ENCODE measurements at places on chromosomes 6 and 20. TPM values are rescaled to one million over a fixed set of nuclear protein-coding genes. Genes with fewer than 3 reads are reported as not detected.

DNA sequence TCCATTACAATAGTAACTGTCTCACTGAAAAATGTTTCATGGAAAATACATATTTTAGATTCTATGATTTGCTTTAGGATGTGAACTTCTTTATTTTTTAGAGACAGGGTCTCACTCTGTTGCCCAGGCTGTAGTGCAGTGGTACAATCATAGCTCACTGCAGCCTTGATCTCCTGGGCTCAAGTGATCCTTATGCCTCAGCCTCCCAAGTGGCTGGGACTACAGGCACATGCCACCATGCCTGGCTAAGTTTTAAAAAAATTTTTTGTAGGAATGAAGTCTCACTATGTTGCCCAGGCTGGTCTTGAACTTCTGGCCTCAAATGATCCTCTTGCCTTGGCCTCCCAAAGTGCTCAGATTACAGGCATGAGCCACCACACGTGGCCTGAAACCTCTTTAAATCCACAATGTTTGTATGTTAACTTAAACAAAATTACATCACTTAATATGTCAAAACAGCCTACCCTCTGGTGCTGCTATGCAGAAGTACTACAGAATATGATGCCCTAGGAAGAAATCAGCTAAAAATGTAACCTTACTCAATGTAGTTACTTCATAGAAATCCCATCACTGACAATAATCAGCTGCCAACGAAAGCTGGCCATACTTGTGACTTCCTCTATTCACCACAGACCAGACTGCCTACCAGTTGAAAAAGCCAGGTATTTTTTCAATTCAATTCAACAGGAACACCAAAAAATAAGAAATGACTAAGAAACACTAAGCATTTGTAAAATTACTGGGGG, 17.6 kb downstream of the EEF1A1 start:
- H3K4me1 ChIP-seq: no peaks in the 10 kb centered on the region
- H3K36me3 ChIP-seq: peaks cover 39% of the 10 kb centered on the region
- H3K27ac ChIP-seq: no peak overlapping the region

DNA sequence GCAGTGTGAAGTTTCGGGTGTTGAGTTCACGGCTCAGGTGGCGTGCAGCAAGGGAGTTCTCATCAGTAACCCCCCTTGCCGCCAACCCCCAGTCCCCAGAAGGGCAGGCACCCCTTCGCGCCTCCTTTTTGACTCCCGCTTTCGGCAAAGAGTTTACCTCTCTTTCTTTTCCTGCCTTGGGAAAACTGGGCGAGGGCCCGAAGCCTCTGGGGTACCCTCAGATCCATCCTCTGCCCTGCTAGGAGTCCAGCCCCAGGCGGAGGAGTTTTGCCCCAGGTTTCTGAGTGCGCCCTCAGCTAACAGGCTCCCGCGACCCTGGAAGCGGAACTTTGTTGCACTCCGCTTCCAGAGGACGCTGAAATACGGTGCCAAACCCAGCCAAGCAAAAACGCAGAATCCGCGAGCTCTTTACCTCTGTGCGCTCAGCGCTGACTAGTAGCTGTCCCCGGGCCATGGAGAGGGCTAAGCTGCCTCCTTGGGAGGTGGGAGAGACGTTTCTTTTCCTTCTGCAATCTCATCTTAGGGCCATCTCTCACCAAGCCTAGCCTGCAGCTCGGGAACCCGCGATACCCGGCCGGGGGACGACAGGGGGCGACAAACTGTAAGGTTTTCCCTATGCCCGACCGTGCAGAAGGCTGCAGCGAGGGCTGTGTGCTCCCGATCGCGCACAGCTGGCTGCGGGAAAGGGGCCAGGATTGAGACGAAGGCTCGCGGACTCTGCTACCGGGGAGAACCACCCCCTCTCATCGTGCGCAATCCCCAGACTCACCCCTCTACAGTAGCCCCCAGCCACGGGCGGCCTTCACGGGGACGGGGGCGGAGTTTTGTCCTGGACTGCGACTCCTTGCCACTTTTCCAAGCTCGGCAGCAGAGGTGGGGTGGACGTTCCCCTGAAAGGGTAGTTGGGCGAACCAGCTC, 2.7 kb upstream of the PAX1 start:
- no peak overlapping the region for H3K4me3 ChIP-seq
- no peaks in the 10 kb centered on the region for H3K4me1 ChIP-seq
- DNase-seq: no peak
- no peaks in the 10 kb centered on the region for H3K27me3 ChIP-seq
- no peaks in the 10 kb centered on the region for H3K36me3 ChIP-seq
- H3K27ac ChIP-seq: no peak overlapping the region

DNA sequence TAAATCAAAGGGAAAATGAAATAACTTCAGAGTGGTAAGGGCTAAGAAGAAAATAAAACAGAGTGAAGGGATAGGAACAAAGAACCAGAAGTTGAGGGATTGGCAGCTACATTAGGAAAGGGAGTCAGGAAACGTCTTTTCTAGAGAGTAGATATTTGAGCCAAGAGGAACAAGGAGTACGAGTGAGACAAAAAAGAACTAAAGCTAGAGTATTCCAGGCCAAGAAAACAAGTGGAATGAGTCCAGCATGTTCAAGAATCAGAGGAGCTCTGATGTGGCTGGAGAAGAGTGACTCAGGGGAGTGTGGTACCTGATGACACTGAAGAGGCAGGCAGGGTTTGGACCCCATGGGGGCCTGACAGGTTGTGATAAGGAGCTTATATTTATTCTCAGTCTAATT, 66.3 kb downstream of the CEP162 start:
- H3K4me3 ChIP-seq: no peak overlapping the region
- no peaks in the 10 kb centered on the region for H3K27me3 ChIP-seq
- peaks cover 6% of the 10 kb centered on the region for H3K36me3 ChIP-seq
- no peak overlapping the region for H3K27ac ChIP-seq
- DNase-seq: no peak
- no peaks in the 10 kb centered on the region for H3K4me1 ChIP-seq

DNA sequence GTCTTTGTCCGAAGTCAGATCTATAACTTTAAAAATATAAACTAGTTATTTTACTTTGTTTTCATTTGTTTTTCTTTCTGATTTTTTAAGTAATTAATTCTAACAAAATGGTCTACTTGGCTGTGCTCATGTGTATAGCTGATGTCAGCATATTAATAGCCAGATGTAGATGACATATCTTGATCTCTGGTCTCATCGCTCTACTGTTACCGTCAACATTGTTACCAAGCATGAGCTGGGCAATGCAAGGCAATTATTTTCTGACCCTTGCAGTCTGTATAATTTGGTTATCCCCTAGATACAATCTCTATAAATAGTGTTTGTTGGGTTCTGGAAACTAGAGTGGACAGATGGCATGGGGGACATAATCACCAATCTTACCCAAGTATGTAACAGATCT, 151.6 kb upstream of the PTPRK start:
- H3K36me3 ChIP-seq: no peaks in the 10 kb centered on the region
- no peak for DNase-seq
- no peaks in the 10 kb centered on the region for H3K4me1 ChIP-seq
- H3K27ac ChIP-seq: no peak overlapping the region
- no peaks in the 10 kb centered on the region for H3K27me3 ChIP-seq

DNA sequence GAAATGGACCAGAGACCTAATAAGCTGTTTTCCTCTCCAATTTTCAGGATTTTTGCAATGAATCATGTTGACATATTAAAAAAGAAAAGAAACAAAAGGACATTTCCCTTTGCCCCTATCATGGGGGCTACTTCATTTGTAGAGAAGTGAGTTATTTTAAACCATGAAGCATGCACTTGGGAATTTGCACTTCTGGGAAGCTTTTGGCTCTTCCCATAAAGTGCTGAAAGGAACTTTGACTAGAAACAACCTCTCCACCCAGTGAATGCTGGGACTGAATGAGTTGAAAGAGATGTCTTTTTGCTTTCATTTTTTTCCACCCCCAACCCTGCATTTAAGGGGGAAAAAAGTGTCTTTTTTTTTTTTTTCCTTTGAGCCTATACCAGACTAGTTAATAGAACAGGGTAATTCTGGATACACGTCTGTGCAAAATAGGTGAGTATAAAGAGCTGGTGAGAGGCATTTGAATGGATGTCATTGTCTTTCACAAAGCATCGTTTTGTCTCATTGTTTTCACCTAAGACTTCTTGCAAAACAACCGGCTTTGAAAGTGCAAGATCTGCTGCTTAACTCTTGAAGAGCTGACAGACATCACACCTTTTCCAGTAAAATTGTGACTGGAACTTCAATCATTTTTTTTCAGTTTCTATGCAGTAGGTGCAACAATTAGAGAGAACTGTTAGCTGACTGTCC, 138.7 kb upstream of the BACH2 start:
- H3K27ac ChIP-seq: no peak overlapping the region
- H3K4me1 ChIP-seq: no peaks in the 10 kb centered on the region
- H3K4me3 ChIP-seq: no peak overlapping the region
- no peak for DNase-seq
- no peaks in the 10 kb centered on the region for H3K27me3 ChIP-seq

Gene SUMO4
- 1.1 TPM for total RNA-seq

Gene SAMD10
- total RNA-seq: 0.08 TPM
